ENCODE measurements at places on chromosomes 6 and 20.

DNA sequence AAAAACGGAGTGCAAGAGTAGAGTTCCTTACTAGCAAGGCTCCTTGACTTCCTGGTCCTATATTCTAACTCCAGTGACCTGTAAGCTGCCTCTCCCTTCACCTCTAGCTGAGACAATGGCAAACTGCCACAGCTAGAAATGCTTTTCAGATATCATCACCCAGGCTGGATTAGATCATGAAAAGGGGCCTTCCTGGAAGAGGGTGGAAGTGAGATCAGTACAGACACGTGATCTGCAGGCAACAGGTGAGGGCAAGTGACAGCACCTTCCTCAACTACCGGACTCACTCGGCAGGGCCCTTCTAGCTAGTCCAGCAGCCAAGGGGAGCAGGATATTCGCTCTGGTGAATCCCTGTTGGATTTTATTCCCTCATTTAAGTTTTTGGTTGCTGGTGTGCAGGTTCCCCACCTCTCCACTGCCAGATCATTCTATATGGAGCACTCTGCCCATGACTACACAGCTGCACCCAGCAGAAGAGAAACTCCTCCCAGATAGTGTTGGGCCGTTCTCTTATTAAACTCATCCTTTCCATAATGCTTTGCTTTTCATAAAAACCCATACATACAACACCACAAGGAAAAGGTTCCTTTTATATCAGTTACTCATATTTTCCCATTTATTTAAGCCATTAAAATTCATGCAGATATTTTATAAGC lies 26.4 kb upstream of the FAM83C start:
- no peak for DNase-seq

DNA sequence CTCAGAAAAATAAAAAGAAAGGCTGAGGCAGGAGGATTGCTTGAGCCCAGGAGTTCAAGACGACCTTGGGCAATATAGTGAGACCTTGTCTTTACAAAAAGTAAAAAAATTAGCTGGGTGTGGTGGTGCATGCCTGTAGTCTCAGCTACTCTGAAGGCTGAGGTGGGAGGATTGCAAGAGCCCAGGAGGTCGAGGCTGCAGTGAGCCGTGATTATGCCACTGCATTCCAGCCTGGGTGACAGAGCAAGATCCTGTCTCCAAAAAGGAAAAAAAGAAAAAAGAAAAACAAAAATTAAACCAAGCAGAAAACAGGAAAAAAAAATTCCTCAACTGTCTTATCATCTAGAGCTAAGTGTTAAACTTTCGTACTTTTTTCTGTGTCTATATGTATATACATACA lies 12.4 kb upstream of the SRSF3 start:
- DNase-seq: no peak

DNA sequence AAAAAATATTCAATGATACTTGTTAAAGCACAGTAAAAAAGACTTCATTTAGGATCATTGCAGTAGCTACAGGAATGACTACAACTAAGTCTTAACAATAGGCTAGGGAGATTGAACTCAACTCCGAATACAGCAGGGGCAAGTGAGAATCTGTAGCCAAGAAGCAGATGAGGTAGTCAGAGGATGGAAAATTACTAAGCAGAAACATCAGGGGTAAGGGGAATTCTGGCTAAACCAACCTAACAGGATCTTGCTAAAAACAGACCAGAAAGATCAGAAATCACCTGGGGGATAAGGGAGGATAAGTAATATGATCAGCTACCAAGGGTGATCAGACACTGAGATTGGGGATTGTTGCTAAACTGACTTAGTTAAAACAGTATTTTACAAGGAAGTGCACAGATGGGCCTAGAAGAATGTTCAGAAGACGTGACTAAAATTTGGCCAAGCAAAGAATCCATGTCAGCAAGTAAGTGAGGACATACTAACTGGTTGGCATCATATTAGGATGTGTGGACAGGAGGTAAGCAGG lies 217.5 kb downstream of the TENT5A start:
- no peak for DNase-seq

DNA sequence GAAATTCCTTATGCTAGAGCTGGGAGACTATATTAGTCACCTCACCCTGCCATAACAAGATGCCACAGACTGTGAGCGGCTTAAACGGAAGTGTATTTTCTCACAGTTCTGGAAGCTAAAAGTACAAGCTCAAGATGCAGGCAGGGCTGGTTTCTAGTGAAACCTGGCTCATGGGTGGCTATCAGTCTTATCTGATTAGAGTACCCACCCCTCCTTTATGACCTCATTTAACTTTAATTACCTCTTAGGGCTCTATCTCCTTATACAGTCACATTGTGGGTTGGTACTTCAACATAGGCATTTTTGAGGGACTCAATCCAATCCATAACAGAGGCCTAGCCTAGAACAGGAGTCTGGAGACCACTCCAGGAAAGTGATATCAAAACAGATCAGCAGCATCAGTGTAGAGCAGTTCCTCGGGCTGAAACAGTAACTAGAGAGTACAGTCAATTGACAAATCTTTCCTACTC lies 2.3 kb upstream of the SNRNP48 start:
- no peak for DNase-seq

DNA sequence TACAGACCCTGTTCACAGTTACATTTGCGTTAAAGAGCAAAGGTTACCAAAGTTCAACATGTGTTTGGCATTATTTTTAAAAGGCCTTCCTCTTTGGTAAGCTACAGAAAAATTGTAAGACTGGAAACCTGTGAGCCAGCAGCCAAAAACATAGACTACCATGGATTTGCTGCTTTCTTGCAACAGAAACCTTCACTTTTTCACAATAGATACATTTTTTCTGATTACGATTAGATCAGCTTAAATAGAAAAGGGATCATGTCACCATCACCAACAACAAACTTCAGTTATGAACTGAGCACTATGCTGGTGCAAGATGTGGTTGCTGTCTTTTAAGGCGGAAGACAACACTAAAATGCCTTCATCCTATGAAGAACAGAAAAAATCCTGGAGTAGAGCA lies 112.3 kb upstream of the MARCKS start:
- no peak for DNase-seq

- DNase-seq: no peak
Observed at GRCh38 chr6:107843400-107843799, 19.3 kb upstream of the SCML4 start.

- no peak for DNase-seq
Observed at GRCh38 chr6:38776515-38776914, 61.4 kb downstream of the DNAH8 start.

DNA sequence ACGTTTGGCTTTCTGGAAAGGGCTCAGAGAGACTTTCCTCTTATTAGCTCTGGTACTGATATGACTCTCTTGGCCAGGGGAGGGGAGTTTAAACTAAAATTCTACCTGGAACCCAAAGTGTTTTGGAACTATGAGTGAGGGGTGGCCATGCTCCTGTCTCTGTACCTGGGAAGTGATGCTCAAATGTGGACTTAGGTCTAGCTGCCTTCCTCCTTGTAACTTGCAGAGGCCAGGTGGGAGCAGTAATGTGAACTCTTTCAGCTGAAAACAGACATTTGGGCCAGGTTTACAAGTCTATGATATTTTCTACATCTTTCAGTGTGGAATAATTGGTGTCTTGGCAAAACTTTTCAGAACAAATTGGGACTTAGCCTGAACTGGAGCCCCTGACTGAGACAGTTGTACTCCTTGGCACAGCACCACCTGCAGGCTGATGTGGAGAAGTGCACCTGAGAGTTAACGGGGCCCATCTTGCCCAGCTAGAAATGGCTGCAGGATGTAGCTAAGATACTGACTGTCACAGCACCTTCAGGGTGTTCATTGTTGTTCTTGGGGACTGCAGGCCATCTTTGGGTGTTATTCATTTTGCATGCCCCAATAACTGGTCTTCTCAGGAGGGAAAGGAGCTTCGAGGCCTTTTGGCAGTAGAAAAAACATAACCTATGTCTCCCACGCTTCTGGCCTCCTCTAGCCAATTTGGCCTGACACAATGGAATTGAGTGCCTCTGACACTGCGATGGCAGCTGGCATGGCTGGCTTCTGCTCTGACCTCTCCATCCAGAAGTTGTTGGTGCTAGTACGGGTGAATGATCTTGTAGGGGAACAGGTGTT lies 37.1 kb downstream of the CD109 start:
- DNase-seq: peak; percentile 58

All from CD4-positive, CD25-positive, alpha-beta regulatory T cell (primary cell).